ENCODE measurements at places on chromosomes 16 and 17.
A peak's percentile ranks its signal among the peaks of the same experiment; 100 is the strongest.

- DNase-seq = peak; percentile 85
These were observed 57.3 kb upstream of the CCL1 start for GRCh38 chr17:34420254-34420766.

DNA sequence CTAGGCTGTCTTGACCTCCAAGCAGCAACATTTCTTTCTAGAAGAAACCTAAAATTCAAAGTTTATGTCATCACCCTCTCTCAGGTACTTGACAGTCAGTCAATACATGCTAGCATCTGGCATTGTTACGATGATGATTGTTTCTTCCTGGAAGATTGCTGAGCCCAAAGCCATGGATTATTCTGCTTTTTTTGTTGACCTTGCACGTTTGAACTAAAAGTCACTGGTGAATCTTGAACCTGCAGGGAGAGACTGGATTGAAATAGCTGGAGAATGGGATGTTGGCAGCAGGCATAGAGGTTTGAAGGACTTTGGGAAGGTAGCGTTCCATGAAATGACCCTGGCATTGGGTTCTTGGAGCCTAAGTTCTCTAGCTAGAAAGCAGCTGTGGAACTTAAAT is 42.9 kb downstream of the SHISA9 start:
- DNase-seq = no peak

DNA sequence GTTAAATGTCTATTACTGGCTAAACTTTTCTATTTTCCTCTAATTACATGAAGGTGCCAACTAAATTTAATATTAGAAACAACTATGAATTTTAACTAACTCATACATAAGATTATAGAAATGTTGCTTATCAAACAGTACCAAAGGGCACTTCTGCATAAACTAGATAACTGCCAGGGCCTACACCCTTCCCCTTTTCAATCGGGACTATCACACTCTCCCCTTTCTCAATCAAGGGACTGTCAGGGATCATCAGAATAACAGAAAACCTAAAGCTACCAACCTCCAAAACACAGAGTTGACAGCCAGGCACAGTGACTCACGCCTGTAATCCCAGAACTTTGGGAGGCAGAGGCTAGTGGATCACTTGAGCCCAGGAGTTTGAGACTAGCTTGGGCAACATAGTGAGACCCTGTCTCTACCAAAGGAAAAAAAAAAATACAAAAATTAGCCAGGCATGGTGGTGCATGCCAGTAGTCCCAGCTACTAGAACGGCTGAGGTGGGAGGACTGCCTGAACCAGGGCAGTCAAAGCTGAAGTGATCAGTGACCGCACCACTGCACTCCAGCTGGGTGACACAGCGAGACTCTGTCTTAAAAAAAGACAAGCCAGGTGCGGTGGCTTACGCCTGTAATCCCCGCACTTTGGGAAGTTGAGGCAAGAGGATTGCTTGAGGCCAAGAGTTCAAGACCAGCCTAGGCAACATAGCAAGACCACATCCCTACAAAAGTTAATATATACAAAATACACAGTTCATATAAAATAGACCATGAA is 3.2 kb upstream of the PHLPP2 start:
- DNase-seq = peak; percentile 19

GRCh38 chr16:89678258-89678657 is 8.2 kb upstream of the CDK10 start:
- peak; percentile 44 for DNase-seq

DNA sequence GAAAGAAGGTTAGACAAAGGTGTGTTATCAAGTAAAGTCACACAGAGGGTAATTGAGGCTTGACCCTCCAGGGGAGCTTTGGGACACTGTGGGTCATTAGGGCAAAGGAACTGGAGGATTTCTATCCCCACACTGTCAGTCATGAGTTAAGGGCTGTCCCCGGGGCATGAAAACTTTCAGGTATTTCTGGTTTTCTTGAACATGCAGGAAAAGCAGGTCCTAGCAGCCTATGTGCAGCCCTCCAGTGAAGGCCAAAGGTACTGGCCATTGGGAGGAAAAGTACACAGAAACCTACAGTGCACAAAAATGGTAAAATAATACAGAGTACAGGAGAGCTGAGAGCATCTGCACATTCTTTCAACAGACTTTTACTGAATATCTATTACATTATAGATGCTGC is 44.4 kb upstream of the SCNN1B start:
- DNase-seq = no peak

DNA sequence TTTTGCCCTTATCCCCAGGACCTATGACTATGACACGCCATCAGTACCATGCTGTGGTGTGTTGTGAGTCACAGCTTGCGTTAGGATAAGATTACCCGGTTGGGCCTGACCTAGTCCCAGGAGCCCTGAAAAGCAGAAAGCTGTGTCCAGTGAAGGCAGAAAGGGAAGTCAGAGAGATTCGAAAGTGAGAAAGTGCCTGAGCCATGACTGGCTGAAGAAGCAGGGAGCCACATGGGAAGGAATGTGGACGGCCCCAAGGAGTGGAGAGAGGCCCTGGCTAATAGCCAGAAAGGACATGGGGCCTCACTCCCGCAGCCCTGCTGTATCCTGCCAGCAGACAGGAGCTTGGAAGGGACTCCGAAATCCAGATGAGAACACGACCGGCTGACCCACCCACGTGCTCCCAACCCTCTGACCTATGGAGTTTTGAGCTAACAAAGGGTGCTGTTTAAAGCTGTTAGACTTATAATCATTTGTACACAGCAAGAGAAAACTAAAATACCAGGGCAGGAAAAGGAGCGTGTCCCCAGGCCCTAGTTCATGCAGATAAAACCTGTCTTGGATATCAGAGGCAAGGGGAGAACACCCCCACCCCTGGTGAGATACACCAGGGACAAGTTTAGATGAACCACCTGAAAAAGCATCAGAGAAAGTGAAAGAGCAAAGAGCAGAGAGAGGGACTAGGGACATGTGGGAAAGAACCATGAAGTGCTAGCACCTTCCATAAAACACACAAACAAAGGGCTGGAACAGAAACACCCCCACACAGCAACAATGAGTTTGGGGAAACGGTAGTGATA is 115.3 kb downstream of the SLC39A11 start:
- DNase-seq = peak; percentile 26
